CD4-positive, alpha-beta memory T cell (primary cell): ENCODE measurements at places on chromosomes 7 and 10. TPM values are rescaled to one million over a fixed set of nuclear protein-coding genes. Genes with fewer than 3 reads are reported as not detected.

PTF1A gene
- total RNA-seq = not detected

NUTM2A gene
- 1.3 TPM for total RNA-seq

AGBL3 gene
- 6.2 TPM for total RNA-seq

UNCX gene
- total RNA-seq = not detected

GNGT1 gene
- not detected for total RNA-seq

TEX36 gene
- not detected for total RNA-seq

GIMAP8 gene
- 59.0 TPM for total RNA-seq

C10orf67 gene
- not detected for total RNA-seq
